Large intestine (tissue), 12 donors: ENCODE measurements at places on chromosomes 5 and 9. TPM values are rescaled to one million over a fixed set of nuclear protein-coding genes. Genes with fewer than 3 reads are reported as not detected.

DRD1 gene
- polyA plus RNA-seq = 0.04 TPM

GRXCR2 gene
- 0.03 TPM for polyA plus RNA-seq

HMMR gene
- polyA plus RNA-seq = 10.0 TPM

PLPPR1 gene
- 0.87 TPM for polyA plus RNA-seq

ZNF608 gene
- polyA plus RNA-seq = 44.2 TPM

ORM1 gene
- 0.09 TPM for polyA plus RNA-seq

FBLL1 gene
- 4.0 TPM for polyA plus RNA-seq

LHX3 gene
- polyA plus RNA-seq = not detected

CMYA5 gene
- polyA plus RNA-seq = 2.3 TPM

C9 gene
- polyA plus RNA-seq = 0.04 TPM

SNCAIP gene
- polyA plus RNA-seq = 7.3 TPM

CDH18 gene
- 1.1 TPM for polyA plus RNA-seq

DNA sequence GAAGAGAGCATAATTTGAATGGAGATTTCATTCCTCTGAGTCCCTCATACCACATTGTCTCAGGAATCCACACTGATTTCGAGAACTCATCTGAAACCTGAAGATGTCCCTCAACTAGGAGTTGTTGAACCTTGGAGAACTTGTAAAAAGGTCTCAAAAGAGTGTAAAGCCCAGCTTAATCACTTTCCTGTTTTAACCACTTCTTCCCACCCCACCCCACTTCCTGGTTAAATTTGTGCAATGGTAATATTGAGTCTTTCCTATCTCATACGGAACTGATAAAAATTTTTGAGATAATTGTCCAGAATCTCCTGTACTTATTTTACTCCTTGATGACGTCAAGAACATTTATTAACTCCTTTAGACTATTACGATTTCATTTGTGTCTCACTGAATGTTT is 240.7 kb downstream of the ARRDC3 start:
- DNase-seq = no peak

- DNase-seq = peak; percentile 17
These were observed 20.5 kb upstream of the FGFR4 start for GRCh38 chr5:177066224-177066623.

GRCh38 chr5:112062181-112062580 is 305.2 kb upstream of the NREP start:
- no peak for DNase-seq

GRCh38 chr5:94347130-94347529 is 271.3 kb downstream of the KIAA0825 start:
- DNase-seq = no peak

GRCh38 chr5:59768152-59769040 is 125.1 kb downstream of the PDE4D start:
- DNase-seq = peak; percentile 88

GRCh38 chr9:91954841-91955471 is 4.9 kb upstream of the ROR2 start:
- peak; percentile 65 for DNase-seq

- DNase-seq = no peak
These were observed 811 bp upstream of the LRRTM2 start for GRCh38 chr5:138875946-138876345.

DNA sequence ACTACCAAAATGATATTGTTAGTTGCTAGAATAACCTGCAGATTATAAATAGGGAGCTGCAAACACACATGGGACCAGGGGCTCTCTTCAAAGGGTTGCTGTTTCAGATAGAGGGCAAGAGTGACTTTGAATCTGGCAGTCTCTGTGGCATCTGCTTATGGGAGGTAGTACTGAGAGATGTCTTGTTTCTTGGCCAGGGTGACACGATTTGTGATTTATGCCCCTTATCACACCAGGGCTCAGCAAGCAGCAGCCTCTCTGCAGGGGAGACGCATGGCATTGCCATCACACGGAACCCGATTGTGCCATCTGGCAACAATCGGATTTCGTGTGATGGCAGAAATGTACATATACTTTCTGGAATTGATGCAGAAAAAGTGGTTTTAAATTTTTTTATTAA is 615.6 kb downstream of the ZNF608 start:
- DNase-seq = no peak

GRCh38 chr5:173884402-173885053 is 3.6 kb upstream of the CPEB4 start:
- peak; percentile 89 for DNase-seq

DNA sequence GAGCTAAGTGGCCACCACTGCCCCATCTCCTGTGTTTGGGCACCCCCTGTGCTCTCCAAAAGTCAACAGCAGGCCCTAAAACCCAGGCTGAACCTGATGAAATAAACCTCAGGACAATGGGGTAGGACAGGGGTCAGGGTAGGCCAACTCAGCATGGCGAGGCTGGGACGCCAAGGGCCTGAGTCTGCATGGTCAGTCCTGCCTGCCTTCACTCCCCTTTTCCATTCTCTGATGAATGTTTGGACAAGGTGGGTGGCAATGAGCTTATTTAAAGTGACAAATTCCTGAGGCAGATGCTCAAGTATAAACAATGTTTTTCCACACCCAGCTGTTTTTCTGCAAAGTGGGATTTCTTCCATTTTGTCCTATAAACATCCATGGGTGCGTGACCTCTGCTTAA is 47.2 kb upstream of the CXCL14 start:
- DNase-seq = no peak

DNA sequence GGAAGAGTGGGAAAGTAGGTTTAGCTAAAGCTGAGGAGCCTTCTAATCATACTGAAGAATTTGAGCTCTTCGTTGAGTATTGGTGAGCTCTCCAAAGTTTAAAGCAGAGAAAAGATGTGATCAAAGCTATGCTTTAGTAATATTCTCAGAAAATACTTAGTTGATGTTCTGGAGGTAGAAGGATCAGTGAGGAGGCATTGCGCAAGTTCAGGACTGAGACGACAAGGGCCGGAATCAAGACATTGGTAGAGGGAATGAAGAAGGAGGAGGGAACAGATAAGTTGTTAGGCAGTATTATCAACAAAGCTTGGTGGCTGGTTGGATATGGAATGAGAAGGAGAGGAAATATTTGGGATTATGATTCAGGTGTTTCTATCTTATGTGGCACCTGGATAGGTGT is 7.1 kb downstream of the CAVIN4 start:
- DNase-seq = no peak

DNA sequence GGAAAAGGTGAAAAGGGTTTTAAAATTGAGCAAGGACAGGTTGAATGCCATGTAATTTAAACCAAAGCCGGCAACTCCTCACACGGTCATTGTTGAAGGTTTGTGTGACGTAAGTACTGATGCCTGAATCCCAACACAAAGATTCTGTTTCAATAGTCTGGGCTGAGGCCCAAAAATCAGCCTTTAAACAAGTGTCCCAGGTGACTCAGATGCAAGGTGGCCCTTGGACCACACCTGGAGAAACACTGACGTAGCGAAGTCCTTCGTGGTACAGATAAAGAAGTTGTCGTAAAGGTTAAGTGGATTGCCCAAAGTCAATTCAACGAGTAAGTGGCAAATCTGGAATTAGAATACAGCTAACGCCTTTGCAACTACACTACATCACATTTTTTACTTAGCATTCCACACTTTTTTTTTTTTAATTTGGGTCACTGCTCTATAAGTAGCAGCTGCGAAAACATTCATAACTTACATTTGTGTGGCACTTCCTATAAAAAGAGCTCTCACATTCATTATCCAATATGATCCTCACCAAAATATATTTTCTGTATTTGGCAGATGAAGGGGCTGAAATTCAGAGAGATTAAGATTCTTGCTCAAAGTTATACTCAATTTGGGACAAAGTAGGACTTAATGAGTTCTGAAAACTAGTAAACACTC is 111.3 kb downstream of the LPAR1 start:
- peak; percentile 55 for DNase-seq

DNA sequence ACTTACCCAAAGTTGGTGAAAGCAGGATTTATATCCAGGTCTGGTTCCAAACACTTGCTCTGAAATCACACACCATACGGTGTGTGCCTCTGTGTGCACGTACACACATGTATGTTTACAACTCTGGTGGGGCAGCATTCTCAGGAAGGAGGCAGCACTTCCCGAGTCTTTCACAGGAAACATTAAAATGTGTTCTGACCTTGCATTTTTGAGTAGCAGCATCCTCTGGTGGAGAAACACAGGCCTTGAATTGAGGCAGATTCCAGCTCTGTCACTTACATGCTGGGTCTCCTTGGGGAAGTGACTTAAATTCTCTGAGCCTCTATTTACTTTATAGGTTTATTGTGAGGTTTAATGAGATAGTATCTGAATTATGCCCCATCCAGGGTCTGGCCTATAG is 126.4 kb downstream of the RGS3 start:
- DNase-seq = no peak

- peak; percentile 84 for DNase-seq
These were observed at the start of gene NACC2 for GRCh38 chr9:136095070-136096058. Gene NACC2, minus strand, starts transcription at chr9:136095289. Its CDS starts 44,768 bp downstream, at chr9:136050521.

- no peak for DNase-seq
These were observed 26.2 kb downstream of the LHX2 start for GRCh38 chr9:124037790-124038189.

- no peak for DNase-seq
These were observed 4.4 kb downstream of the SVEP1 start for GRCh38 chr9:110575169-110575568.

DNA sequence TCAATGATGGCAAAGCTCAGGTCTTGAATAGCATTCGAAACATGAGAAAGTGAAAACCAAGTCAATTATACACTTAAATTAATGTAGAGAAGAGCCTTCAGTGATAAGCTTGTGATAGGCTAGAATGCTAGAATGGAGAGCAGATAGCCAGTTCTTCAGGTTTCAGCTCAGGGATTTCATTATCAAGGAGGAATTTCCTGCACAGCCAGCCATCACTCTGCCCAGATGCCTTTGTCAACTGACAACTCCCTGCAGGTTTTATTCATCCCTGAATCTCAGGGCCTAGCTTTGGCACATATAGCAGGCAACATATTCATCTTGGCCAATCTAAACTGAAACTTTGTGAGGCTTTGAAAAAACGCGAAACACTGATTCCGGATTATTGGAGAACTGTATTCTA is 199.3 kb upstream of the CDH6 start:
- DNase-seq = no peak

DNA sequence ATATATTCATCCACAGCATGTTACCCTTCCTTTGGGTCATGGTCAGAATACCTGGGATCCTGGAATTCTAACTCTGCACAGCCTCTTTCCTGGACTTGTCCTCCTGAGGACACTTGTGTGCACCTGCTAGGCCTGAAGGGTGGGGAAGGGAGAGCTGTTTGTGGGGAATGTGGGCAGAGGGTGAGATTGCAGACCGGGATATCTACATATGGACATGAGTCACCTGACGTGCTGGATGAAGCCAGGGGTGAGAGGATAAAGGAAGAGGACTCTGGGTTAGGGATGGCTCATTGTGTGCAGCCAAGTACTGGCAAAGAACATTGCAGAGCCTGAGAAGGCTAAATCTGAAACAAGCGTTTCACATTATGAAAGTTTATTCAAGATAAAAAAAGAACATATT is 241.4 kb upstream of the RPS23 start:
- peak; percentile 46 for DNase-seq

GRCh38 chr5:10839118-10839517 is 78.1 kb upstream of the DAP start:
- no peak for DNase-seq

DNA sequence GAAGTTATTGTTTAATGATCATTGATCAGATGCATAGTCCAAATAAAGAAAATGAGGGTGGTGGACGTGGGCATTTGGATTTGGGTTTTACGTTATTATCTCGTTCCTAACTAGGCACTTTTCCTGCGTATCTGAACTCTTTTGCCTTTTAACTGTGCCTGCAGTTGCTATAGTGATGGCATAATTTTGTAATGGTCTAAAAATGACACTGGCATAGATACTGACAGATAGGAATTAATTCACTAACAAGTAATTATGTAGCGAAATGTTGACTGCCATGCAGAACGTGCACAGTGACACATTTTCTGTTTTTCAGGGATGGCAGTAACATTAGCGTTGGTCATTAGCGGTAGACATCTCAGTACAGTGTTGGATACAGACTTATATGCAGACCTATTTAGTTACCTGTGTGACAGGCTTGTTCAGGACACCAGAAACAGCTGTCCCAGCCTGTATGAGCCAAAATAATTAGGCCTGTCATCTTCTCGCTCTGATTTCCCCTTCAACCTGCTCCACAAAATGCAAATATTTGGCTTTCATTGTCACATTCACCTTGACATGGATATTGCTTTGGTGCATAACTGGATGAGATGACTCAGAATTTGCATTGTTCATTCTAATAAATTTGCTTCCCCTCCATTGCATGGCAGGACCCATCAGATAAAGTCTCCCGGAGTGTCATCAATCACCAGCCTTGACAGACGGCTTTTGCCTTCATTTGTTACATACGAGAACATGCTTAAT is 413.3 kb upstream of the IRX1 start:
- DNase-seq = no peak

DNA sequence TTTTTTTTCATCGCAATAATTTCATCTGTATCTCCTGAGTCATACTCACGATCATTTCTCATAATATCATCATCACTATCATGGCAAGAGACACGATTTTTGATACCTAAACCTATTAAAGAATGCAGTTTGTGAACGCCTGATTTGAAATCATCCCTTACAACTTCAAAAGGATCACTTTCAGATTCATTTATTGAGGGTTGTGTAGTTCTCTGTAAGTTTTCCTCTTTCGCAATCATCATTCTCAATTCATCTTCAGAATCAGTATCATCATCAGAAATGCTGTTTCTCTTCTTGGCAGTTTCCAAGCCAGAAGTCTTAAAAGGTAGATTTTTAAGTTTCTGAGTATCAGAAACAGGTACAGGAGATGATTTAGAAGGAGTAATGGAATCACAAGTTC is 9.7 kb downstream of the NOL8 start:
- DNase-seq = no peak

- peak; percentile 19 for DNase-seq
These were observed 220.6 kb downstream of the CTNND2 start for GRCh38 chr5:11683666-11684065.

- no peak for DNase-seq
These were observed 193.7 kb downstream of the TSSK1B start for GRCh38 chr5:113240951-113241726.

- DNase-seq = no peak
These were observed 10.7 kb upstream of the IRX1 start for GRCh38 chr5:3584724-3585531.

- DNase-seq = no peak
These were observed 230.2 kb upstream of the EDIL3 start for GRCh38 chr5:84614906-84615305.
